ENCODE measurements at places on chromosomes 6 and 20.
A peak's percentile ranks its signal among the peaks of the same experiment; 100 is the strongest.

DNA sequence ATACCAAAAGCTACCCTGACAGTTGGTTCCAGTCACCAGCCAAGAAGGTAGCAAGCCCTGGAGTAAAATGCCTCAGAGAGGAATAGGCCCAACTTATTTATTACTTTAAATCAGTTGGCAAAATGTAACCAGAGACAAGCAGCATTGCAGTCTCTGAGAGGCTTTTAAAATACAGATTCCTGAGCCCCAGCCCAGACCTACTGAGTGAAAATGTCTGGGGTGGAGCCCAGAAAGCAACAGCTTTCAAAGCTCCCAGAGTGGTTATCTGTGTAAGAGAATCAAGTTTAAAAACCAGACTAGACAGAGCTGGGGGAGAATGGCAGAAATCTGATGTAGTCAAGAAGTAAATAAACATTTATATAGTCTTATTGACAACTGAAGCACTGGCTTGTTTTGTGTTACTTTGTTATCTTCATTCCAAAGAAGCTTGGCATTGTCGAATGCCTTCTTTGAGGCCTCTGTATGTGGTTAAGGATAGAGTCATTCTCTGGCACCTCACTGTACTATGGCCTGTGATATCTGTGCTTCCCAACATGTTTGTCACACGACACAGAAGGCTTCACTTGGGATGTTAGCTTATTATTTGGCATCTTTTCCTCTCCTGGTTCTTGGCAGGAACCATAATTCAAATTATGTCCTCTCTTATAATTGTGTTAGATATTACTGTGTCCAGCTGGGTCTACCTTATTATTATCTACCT, 313.5 kb downstream of the SLC35F1 start:
- no peak for DNase-seq

DNA sequence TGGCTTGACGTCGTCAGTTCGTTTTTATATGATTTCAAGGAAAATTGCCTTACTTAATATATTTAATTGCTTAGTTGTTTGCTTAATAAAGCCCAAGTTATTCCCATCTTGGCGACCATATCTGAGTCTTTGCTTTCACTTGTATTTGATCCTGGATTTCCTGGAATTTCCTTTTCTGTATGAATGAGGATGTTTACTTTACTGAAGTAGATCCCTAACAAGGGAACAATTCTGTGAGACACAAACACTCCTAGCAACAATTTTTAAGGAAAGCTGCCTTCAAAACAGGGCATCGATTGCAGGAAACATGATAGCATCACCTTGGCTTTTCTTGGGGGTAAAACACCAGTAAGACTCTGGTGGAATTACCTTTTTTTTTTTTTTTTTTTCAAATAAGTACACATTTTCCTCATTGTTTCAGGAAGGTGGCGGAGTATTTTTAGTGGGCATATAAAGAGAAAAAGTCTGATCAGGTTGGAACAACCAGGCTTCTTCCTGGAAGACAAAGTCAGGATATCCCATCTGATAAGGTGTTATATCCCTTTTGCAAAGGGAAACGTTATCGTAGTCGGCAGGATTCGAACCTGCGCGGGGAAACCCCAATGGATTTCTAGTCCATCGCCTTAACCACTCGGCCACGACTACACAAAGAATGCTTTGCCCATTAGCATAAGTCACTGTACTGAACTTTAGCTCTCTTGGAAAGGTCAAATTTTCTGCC, 68.5 kb upstream of the ZNF184 start:
- DNase-seq, result no peak

DNA sequence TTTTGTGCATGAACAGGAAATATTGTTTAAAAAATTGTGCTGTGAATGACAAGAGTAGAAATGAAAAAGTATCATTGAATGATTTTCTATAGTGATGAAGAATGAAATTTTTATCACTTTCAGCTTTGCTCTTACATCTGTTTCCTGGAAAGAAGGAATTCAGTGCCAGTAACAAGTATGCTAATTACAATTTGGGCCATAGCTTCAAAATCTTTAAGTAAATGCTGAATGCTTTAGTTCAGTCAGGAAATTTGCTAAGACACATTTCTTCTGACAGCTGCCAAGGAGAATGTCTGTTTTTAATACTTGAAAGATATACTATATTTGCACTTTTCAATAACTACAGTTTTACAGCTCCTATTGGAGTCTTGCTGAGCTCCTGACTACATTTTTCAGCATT, 203.7 kb upstream of the RSPO3 start:
- no peak for DNase-seq

- DNase-seq, result no peak
These were observed 27.6 kb upstream of the EPB41L1 start for GRCh38 chr20:36126836-36127527.

- DNase-seq, result no peak
These were observed 725.5 kb downstream of the TBC1D32 start for GRCh38 chr6:120608826-120609225.

- DNase-seq, result peak; percentile 4
These were observed 144.3 kb downstream of the GRIK2 start for GRCh38 chr6:101537753-101538316.

GRCh38 chr20:22836211-22836610, 198.9 kb upstream of the SSTR4 start:
- no peak for DNase-seq

Measured in inflammatory macrophage (primary cell).